ENCODE measurements at places on chromosomes 11 and 22.

GRCh38 chr11:36577859-36578258, 10.1 kb downstream of the RAG1 start:
- peak; percentile 65 for DNase-seq

- no peak for DNase-seq
Measured at GRCh38 chr11:124841840-124842239, 23.4 kb upstream of the ROBO3 start.

DNA sequence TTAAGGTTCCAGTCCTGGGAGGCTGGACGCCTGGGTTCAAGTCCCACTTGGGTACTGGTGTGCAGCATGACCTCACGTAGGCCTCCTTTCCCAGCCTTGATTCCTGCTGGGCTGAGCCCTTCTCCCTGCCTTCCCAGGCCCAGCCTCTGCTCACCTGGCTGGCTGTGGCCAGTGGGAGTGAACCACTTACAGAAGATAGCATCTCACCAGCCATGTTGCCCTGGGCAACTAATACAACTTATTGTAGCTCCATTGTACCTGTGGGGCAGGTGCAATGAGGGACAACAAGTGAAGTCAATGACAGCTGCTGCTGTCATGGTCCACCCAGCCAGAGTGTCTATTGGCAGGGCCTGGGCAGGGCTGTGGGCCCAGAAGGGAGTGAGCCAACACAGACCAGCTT, 48.4 kb upstream of the MPEG1 start:
- DNase-seq: no peak

- no peak for DNase-seq
Measured at GRCh38 chr22:31096657-31097279, 10.6 kb downstream of the SELENOM start.

Measured in EH (cell line).